Stimulated activated naive CD4-positive, alpha-beta T cell (primary cell): ENCODE measurements at places on chromosomes 5 and 9.

- no peak for DNase-seq
These were observed 1982.2 kb upstream of the C9orf72 start for GRCh38 chr9:29555502-29555901.

DNA sequence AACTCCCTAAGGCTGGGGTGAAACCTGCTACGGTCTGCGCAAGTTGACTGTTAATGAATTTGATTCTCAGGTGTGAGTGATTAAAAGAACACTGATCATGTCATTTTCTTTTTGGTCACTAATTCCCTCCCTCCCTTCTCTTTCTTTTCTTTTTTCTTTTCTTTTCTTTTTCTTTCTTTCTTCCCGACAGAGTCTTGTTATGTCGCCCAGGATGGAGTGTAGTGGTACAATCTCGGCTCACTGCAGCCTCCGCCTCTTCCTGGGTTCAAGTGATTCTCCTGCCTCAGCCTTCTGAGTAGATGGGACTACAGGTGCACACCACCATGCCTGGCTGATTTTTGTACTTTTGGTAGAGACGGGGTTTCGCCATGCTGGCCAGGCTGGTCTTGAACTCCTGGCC lies 2.6 kb downstream of the ANXA1 start:
- DNase-seq = no peak

GRCh38 chr9:110588296-110588695 lies 8.8 kb upstream of the SVEP1 start:
- DNase-seq = no peak

GRCh38 chr5:11398728-11399127 lies 505.5 kb downstream of the CTNND2 start:
- DNase-seq = no peak

DNA sequence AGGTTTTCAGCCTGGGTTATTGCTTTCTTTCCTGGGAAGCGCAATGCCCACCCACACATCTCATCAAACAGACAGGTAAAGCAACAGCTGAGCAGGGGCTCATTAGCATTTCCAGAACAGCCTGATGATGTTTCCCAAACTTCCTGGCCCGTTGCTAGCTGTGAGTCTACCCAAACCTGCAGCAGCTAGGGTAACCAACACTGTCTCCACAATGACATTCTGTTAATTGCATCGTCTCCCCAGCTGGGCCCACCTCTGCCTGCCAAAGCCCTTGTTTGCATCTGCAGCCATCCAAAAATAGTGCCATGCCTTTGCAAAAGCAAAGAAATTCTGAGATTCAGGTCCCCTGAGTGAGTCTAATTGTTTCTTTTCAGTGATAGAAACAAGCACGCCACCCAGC lies 273.0 kb downstream of the MED10 start:
- DNase-seq = no peak

GRCh38 chr5:81420039-81420667 lies 26.2 kb upstream of the ACOT12 start:
- no peak for DNase-seq

GRCh38 chr5:179201986-179202385 lies 141.8 kb downstream of the ZNF354C start:
- DNase-seq = no peak

DNA sequence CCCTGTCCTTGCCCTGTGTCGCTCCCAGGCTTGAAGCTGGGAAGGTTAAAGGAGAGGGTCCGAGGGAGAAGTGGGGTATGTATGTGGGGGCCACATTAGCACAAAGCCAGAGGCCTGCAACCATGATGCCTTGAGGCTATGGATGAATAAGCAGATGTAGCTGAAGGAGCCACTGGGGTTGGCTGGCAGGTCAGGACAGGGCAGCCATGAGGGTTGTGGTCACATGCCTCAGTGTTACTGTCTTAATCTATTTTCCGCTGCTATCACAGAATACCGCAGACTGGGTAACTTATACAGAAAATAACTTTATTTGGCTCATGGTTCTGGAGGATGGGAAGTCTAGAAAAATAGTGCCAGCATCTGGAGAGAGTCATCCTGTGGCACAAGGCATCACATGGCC lies 9.2 kb upstream of the GRHPR start:
- DNase-seq = no peak

DNA sequence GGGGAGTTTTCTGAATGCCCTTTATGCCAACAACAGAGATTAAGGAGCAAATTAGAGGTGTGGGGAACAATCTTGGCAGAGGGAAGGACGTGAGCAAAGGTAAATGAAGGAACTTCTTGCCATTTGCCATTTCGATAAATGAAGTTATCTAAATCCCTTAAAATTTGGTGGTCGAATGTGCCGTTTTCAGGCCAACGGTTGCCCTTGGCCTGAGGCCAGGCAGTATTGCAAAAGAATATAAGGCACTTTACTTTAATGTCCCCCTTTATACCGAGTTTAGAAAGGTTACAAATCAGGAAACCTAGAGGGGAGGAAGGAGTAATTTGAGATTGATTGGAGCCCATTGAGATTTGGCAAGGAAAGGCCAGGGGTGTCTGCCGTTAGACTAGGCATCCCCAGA lies 26.3 kb downstream of the C9orf50 start:
- no peak for DNase-seq

GRCh38 chr5:170341545-170341944 lies 44.0 kb upstream of the LCP2 start:
- DNase-seq = no peak

- peak; percentile 4 for DNase-seq
These were observed 78.5 kb upstream of the LRRTM2 start for GRCh38 chr5:138953387-138954256.

GRCh38 chr9:124828489-124829333 lies 24.5 kb upstream of the WDR38 start:
- DNase-seq = no peak

DNA sequence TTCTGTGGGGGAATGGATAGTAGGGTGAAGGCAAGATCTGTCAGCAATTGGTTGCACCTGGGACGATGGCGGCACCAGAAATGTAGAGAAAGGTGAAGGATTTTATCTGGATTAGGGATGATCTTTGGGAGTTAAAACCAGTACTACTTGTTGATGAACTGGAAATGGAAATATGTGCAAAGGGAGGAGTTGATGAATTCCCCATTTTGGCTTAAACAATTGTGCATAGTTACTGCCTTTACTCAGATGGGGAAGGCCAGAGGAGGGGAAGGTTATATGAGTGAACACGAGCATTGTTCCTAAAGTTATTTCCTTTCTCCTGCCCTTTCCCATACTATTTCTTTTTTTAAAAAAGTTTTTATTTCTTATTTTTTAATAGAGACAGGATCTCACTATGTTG lies 19.1 kb downstream of the NNT start:
- no peak for DNase-seq

- DNase-seq = no peak
These were observed 9.3 kb upstream of the SPINK13 start for GRCh38 chr5:148259288-148259687.

DNA sequence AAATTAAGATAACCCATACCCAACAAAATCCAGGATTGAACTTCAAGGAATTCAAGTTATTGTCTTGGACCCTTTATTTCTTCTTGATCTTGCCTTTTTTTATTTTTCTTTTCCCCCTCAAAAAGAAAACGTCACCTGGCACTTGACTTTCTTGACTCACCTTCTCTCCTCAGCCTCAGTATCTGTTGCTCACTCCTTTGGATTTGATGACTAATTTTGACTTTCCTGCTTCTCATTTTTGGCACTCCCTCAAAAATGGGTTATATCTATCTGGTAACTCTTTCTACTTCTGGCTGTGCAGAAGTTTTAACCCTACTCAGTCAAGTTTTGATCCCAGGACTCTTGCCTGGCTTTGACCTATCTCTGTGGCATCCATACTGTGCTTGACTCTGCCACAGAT lies 66.6 kb upstream of the SPATA31D4 start:
- no peak for DNase-seq

DNA sequence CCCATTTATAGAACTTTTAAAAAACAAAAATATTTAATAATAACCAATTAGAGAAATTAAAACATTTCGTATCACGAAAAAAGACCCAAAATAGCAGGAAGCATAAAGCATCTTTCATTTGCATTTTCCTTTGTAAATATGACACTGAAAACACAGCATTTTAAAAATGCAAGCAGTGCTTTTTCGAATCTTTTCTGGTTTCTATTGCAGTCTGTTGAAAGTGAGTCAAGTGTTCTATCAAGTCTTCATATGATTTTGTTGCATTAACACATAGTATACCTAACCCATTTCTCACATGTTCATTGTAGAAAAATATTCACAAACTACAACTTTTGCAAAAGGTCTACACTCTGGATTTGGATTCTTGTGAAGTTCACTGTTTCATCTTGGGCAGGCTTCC lies 198.8 kb downstream of the SEMA5A start:
- DNase-seq = no peak

DNA sequence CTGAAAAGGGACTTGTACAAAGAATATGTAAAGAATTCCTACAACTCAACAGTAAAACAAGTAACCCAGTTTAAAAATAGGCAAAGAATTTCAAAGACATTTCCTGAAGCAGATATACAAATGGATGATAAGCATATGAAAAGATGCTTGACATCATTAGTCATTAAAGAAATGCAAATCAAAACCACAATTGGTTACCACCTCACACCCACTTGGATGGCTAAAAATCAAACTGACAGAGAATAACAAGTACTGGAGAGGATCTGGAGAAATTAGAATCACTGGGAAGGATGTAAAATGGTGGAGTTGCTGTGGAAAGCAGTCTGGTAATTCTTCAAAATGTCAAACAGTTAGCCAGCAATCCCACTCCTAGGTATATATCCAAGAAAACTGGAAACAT lies 12.5 kb upstream of the FOXE1 start:
- DNase-seq = no peak

DNA sequence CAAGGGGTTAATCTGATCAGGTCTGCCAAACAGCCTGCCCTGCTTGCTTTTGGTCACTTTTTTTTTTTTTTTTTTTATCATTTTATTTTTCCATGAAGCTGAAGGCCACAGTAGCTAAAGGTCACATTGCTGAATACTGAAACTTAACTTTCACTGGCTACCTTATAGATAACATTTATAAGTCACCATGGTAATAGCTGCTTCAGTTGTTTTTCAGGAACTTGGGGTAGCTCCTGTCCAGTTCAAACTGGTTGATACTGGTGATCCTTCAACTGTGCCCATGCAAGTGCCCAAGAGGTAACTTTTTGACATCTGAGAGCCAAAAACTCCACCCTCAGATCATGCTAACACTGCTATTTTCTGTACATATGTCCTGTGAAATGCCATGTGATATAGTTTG lies 68.3 kb upstream of the RGS7BP start:
- no peak for DNase-seq

DNA sequence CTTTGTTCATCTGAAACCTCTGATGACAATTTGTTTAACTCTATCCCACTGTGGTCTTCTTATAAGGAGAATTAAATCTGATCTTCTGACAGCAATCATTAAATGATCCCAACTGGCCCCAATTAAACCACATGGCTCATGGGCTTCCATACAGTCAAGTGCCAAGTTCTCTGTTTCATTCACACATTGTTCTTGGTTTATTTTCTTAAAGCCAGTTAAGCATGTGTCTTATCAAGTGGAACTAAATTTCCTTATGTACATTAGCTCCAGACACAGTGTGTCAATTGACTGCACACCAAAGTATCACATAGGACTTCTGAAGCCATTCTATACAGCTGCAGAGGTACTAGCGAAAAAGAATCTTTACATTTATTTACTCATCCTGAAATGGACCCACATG lies 51.2 kb downstream of the MEF2C start:
- DNase-seq = no peak

DNA sequence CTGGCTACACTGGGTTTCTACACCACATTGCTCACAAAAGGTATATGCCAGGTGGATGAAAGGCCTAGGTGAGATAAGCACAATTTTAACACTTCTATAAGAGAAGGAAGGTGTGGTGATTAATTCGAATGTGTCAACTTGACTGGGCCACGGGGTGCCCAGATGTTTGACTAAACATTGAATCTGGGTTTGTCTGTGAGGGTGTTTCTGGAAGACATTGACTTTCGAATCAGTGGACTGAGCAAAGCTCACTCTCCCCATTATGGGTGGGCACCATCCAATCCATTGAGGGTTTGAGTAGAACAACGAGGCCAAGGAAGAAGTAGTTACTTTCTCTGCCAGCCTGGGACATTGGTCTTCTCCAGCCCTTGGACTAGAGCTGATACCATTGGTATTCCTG lies 78.2 kb upstream of the COL5A1 start:
- no peak for DNase-seq

DNA sequence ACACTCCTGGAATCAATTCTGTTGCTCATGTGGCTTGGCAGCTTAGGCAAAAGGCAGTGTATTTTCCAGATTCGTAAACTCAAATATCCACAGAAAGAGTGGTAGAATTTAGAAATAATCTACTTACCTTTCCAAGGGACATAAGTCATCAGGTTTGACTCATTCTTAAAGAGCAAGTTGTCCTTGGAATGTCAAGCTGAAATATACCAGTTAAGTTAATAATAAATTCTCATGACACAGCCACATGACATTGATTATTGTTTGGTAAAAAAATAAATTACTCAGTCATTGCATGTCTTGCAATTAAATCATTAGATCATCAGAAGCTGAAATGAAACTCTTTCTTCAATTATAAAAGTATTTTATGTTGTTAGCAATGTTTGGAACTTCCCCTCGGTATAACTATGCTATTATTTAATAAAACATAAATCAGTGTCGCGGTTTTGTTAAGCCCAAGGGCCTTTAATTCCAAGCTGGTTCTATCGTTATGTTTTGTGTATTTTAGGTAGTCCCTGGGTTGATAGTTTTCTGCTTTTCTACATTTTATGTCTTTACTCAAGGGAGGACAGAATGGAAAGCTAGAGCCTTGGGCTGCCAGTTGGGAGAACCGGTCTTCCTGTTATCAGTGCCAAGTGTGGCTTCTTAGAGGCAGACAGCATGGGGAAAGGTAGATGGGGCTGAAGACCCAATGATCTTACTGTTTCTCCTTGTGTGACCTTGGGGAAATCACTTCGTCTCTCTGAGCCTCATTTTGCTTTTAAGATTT lies 79.3 kb upstream of the PRLR start:
- no peak for DNase-seq

GRCh38 chr5:82296929-82297328 lies 18.8 kb upstream of the RPS23 start:
- DNase-seq = no peak

GRCh38 chr5:136731241-136731900 lies 366.0 kb upstream of the TRPC7 start:
- DNase-seq = no peak

DNA sequence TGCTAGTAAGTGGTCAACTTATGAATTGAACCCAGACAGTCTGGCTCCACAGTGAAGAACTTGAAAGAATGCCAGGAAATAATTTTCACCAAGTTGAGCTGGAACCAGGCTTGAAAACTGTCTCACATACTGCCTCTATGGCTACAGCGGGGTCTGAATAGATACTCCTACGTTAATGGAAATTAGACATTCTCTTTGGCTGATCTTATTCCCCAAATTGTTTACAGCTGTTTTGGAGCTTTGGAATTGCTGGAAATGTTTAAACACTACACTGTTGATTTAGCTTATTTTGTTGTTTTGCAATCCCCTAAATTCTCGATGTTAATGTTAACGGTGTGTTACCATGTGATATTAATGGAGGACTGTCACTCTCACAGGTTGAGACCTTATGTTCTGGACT lies 146.4 kb downstream of the FBXL7 start:
- DNase-seq = no peak

DNA sequence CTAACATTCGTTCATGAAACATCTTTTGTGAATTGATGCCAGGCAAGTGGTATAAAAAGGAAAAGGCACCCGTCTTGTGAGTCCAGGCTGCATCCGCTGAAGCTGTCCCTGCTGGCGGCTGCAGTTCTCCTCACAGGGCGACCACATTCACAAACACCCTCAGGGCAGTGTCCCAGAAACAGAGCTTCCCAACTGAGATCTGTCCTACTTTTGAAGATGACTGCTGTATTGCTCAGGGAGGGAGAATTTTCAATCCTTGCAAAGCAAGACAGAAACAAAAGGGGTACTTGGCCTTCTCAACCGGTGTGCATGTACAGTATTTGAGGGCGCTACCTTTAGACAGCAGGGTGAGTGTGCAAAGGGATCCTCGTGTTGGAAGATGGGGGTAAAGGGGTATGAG lies 316.1 kb downstream of the GADD45G start:
- DNase-seq = no peak
